Cortex of kidney (tissue), 1 donor: ENCODE measurements at places on chromosomes 2 and 18.

- no peak for DNase-seq
These were observed 103.9 kb downstream of the RND3 start for GRCh38 chr2:150383587-150383986.

DNA sequence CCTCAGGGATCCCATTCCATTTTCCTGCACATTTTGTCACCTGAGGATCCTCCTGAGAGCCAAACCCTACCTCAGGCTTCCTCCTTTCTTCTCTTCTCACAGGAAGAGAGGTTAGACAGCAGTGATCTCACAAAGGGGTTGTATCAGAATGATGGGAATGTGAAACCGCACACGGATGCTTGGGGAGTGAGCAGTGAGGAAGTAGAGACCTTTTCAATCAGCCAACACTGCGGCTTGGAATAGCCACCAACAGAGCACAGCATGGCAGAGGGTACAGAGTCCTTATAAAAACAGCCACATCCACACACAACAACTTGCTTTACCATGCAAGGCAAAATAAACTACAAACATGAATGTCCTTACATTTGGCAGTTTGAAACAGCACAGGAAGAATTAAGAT lies 8.7 kb downstream of the TMEM182 start:
- DNase-seq, result no peak

DNA sequence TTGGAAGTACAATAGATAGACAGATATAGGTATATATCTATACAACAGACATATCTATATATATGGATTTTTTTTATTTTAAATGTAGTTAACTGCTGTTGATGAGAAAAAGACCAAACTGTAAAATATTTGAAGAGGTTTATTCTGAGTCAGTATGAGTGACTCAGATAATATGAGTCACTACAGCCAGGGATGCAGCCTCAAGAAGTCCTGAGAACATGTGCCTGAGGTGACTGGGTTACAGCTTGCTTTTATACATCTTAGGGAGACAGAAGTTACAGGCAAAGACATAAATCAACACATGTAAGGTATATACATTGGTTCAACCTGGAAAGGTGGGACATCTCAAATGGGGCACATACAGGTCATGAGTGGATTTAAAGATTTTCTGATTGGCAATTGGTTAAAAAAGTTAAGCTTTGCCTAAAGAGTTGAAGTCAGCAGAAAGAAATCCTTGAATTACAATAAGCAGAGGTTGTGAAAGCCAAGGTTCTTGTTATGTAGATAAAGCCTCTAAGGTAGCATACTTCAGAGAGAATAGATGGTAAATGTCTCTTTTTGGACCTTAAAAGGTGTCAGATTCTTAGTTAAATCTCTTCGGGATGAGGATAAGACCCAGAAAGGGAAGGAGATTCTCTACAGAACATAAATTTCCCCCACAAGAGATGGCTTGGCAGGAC lies 149.9 kb downstream of the RBM43 start:
- DNase-seq, result no peak

DNA sequence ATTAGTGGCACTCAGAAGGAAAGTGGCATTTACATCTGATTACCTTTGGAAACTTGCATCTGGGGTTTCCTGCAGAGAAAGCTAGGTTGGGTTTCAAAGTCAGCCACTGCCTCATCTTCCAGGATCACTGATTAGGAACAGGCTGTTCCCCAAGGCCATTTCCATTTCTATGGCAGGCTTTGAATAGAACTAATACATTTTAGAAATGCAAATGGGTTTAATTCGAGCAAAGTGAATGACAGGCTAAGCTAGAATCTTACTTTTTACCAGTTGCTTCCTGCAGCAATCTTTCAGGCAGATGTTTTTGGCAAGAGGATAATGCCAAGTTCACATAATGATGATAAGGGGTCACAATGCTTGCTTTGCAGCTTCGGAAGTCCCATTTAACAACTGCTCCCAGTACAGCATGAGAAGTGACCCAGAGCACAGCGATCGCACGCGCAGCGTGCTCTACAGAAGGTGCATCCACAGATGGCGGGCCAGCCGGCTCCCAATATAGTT lies 336.7 kb downstream of the LPIN1 start:
- DNase-seq, result no peak

DNA sequence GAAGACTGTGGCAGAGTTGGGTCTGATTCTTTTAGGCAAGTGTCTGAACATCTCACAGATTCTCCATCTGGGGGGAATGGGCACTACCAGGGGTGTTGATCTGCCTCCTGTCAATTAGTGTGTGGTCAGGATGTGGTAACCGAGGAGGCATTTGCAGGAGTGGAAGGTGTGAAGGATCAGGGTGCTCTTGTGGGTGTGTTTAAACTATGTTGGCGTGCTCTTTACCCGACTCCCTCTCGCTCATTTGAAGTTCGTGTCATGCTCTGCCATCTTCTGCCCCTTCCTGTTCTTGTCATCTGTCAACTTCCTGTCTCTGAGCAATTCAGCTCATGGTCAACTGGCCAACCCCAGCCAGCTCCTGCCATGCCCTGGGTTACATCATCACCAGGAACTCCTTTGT lies 107.9 kb downstream of the RTN4 start:
- DNase-seq, result no peak

DNA sequence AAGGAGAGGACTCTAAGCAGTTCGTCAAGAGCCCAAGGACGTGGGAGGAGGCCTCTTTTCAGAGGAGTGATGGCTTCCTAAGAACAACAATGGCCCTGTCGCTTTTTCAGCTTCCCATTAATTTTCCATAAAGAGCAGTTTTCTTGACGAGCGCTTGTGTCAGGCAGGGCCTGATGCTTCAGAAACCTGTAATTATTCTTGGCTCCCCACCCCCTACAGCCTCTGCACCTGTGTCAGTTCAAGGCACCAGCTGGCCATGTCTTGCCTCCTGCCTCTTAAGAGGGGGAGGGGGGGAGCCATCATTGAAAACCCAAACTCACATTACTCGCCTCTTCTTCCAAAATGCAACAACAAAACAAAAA lies 32.3 kb downstream of the KLF7 start:
- no peak for DNase-seq

DNA sequence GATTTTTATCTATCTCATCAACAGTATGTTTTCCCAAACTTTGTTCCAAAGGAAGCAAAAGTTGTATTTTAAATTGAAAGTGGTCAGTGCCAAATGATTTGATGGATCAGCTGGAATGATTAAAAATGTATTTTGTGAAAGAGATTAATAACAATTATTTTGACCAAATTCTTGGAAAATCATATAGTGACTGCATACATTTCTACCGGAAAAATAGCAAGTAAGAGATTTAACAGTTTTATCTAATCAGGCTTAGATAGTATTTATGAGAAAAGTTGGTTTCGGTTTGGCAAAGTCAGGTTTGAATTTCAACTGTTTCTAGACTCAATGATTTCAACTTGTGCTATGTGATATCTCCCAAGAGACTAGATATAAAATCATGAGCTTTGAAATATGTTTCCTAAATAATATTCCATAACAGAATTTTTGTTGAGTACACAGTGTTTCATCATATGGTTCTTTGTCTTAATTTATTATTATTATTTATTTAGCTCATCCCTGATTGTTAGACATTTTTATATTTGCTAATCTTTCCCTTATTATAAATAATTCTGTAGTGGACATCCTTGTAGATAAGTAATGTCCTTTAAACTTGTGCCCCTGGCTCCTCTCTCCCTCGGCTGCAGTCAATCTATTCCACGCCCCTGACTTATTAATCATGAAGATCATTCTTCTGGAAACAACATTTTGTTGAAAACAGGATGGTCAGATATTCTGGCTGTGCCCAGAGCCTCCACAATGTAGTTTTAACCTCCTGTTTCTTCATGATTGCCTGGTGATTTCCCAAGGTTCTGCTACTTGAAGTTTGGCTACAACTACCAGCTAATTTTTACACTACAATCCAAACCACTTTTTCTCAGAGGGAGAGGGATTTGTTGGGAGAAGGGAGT lies 520.7 kb upstream of the TCF4 start:
- DNase-seq, result no peak

DNA sequence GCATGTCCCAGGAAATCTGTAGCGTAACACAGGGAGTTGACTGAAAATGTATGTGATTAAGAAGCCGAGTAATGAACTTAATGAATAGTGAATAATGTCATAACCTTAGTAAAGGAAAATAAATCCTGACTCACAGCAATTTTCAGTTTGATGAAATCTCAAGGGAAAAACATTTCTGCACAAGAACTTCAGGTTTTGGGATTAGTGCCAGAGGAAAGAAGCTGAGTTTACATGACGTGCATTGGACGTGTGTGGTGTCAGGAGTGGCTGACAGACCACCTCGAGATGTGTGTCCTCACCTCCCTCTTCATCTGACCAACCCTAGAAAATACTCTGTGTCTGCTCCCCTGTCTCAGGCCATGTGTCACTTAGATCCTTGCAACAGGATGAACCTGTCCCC lies 39.1 kb downstream of the VWA3B start:
- no peak for DNase-seq

- no peak for DNase-seq
These were observed 85.0 kb downstream of the BOD1L2 start for GRCh38 chr18:57231864-57232263.

DNA sequence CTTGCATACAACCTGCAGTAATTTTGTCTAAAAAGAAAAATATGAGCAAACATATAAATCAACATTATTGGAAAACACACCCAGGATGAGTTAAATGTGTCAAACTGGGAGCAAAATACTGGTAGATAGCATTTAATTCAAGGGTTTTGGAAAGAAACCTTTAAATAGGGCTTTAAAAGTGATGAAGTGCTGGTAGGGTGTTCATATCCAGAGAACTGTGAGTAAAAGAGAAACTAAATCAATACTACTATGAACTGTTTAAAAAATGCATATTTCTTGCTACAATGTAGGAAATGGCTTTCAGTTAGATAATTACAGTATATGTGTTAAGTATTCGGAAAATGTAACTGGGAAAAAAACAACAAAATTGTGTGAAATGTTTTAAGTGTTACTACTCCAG lies 117.8 kb downstream of the ATAD2B start:
- DNase-seq, result no peak
